HFFc6 (cell line): ENCODE measurements at places on chromosomes 13 and 19.

GRCh38 chr13:31530922-31531321, 208.4 kb upstream of the RXFP2 start:
- DNase-seq = no peak

DNA sequence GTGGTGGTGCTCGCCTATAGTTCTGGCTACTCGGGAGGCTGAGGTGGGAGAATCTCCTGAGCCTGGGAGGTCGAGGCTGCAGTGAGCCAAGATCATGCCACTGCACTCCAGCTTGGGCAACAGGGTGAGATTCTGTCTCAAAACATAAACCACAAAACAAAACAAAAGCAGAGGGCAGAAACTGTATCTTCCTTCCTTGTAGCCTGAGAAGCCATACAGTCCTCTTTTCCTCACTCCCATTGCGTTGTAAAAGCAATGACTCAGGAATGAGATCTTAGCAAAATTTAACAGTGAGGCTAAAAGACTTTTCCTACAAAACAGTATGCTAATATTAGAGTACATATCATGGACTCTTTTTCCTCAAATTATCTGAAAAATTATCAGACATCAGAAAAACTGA, 130.9 kb downstream of the SHISA2 start:
- no peak for DNase-seq

- DNase-seq = no peak
These were observed 64.2 kb upstream of the ZNF85 start for GRCh38 chr19:20858861-20859260.

DNA sequence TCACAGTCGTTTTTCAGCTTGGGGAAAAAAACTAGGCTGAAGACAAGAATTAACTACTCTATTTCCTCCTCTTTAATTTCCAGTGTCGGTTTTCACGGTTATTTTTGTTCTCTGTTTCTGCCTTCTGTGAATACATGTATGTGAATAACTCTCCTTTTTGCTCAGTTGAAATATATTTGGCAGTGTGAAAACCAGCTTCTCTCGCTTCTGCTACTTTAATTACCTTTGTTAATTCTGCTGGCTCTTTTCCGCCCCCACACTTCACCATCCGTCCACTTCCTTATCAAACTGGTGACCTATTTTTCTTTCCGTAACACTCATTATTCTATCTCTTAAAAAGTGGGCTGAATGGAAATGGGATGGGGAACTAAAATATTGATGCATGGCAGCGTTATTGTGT, 126.4 kb downstream of the POU4F1 start:
- no peak for DNase-seq

- no peak for DNase-seq
These were observed 237.0 kb downstream of the LACC1 start for GRCh38 chr13:44116562-44117332.

DNA sequence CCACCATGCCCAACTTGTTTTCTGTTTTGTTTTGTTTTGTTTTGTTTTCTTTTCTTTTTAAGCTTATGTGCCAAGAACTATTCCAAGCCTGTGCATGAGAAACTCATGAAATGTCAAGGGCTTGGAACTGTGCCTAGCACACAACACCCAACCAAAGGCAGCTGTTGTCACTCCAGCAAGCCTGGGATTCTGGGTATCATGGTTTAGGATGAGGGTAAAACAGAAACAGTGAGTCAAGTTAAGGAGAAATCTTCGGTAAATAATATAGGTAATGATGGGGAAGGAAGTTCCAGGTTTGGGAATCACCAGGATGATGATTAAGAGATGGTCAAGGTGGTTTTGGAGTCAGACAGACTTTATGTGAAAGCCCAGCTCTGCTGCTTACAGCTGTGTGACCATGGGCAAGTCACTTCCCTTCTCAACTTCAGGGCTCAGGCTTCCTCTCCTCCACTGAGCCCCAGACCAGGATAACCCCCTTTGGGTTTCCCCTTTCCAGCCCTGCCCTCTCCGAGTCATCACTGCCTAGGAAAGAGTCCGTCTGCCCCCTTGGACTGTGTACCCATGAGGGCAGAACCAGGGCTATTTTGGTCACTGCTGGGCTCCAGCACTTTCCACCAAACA, 5.0 kb downstream of the PVR start:
- DNase-seq = peak; percentile 19

DNA sequence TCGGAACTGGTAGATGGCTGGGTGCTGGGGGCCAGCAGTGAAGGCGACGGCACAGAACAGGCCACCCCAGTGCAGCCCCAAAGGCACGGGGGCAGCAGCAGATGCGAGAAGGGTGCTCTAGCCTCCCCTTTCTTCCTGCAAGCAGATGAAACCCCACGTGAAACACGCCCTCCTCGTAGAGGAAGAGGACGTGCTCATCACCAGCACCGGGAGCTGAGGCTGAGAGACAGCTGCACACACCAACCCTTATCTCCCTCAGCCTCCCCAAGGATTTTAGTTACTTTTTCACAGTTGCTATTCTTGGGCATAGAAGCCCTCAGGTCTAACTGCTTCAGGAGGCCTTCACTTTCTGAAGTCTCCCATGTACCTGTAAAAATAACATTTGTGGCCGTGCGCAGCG, 11.9 kb downstream of the ZNF787 start:
- DNase-seq = no peak

DNA sequence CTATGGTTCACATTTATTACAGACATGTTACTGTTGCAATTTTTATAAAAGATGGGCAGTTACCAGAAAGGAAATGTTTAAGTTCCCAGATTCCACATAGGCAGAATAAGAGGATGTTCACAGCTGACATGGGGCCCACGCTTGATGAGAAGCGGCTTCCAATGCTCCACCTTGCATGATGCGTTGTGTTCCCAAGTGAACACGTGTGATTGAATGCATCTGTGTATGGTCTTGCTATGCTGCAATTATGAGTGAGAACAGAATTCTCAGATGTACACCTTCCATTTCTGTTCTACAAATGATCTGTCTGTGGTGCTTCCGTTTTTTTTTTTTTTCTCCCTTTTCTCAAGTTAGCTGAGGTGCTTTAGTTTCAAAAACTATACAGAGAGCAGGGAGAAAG, 15.5 kb downstream of the UPF3A start:
- no peak for DNase-seq

DNA sequence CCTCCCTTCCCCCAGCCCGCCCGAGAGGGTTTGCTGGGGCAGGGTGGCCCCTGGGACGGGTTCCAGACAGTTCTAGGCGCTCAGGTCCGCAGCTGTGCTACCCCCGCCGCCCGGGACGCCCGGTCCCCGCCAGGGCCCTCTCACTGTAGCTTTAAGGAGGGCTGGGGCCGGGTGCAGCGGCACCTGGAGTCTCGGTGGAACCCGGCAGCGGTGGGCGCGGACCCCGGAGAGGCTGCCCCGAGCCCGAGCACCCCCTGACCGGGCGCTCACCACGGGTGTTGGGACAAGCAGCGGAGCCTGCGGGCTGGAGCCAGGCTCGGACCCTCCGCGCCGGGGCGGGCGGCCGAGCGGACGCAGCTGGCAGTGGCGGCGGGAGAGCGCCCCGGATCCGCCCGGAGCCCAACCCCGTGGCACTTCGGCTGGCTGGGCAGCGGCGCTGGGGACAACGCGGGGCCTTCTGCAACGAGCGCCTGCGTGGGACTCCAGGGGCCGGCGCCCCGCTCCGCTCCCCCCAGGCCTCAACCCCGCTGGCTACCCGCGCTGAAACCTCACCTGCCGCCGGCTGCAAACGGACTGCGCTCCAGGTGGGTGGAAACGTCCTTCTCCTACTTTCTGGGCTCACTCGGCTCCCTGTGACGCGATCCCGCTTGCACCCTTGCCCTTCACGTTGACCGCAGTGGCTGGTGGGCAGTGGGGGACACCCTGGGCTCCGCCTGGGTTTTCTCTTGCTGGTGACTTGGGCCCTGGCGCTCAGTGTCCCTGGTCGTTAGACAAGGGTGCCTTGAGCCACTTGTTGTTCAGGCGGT, 81.1 kb downstream of the ZNF429 start:
- DNase-seq = no peak

DNA sequence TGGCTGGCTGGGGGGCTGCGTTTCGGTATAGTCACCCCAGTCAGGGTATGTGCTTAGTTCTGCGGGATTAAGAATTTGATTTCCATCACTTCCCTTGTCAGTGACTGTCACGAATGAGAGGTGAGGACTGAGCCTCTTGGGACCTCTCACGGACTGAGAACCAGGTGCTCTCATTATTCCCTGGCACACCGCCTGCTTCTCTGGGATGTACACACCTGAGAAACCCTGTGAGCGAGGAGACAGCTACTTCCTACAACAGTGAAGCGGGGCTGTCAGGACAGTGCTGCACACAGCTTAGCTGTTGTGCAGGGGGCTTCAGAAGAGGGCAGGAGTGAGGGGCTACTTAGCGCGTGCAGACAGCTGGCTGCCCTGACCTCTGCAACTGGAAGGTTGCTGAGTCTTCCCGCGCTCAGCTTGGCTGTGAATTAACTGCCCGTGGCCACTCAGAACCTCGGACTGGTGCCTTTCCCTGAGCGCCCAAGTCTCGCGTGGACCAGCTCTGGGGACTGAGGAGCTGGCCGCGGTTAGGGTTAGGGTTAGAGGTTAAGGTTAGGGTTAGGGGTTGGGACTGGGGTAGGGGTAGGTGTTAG, 65.3 kb upstream of the MCF2L start:
- DNase-seq = no peak

DNA sequence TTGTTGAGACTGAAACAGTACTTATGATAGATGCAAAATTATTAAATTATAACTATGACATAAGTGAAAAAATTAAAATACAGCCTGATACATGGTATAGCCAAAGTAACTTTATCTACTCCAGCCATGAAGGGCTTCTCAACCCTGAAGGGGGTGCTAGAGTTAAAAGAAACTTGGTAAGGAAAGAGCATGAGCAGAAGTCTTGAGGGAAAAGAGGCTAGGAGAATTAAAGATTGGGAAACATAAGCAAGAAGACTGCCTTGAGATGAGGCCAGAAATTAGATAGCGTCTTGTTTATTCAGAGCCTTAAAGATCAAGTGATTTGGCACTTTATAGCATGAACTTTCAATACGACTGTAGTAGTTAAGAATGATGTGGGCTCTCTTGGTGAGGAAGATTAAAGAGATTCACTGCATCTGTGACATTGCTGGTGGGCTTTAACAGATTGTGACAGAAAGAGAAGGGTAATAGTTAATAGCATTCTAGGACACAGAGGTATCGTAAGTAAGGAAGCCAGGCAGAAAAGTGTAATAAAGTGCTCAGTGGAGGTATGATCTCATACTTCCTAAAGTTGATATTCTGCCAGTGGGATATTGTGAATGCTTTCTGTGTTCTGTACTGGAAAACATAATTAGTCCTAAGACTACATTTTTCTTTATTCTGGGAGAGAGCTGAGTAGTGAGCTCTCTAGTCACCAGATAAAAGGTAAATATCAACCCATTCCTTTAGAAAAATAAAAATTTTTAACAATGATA, 385.4 kb upstream of the PRR20A start:
- no peak for DNase-seq
